Caco-2 (cell line): ENCODE measurements at places on chromosomes 11 and 22.

DNA sequence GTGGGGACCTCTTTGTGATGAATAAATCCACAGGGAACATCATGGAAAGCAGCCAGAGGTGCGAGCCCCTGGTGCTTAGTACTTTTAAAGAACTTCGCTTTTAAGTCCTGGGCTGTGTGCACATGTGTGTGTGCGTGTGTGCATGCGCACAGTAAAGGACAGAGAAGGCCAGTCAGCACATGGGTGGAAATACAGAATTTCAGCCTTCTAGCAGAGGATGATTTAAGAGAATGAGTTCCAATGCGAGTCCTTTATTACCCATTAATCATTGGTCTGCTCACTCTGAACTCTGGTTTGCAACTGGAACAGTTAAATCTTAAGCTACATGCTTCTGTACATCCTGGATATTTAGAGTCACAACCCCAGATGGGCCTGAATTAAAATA lies 18.9 kb downstream of the TEAD1 start:
- DNase-seq: no peak

DNA sequence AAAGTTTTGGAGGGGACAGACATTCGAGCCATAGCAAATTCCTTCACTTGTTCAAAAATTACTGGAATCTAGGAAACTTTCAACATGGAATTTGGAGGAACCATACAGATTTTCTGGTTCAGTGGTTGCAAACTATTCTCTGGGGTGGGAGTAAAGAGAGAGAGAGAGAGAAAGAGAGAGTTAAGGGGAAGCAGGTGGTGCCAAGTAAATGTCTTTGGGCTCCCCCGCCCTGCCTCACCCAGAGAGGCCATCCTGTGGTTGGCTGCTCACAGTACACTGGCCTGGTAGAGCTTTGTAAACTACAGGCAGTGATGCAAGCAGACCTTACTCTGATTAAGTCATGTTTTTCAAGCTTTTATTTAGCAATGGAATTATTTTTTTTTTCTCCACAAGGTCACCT lies 82.6 kb downstream of the ADAMTS15 start:
- DNase-seq: no peak

GRCh38 chr11:68064926-68065325 lies 26.1 kb downstream of the TCIRG1 start:
- DNase-seq: no peak

DNA sequence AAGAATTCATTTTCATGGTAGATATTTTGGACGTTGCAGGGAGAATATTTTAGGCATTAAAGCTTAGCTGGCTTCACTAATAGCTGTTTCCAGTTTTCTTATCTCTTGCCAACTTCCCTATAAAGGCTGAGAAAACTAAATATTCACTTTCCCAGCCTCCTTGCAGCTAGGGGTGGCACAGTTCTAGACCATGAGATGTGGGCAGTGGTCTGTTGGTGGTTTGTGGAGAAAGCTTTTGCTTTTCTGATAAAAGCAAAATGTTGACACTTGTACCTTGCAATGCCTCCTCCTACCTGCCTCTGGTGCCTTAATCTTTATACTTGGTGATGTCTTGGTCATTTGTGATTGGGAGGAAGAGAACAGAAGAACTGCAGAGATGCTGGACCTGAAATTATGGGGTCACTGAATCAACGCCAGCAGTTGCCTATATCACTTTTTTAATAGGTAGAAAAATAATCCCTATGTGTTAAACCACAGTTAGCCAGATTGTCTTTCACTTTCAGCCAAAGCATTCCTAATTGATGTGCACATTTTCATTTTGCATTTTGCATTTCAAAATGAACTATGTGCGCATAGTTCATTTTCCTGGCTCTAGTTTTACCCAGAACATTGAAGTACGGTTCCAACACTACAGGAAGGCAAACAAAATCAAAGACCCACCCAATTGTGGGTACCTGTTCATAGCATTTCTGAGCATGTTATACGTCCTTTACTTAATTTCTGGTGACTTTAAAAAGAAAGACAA lies 24.9 kb upstream of the ABTB2 start:
- no peak for DNase-seq

GRCh38 chr22:36700711-36701670 lies 2.6 kb downstream of the CACNG2 start:
- no peak for DNase-seq

- no peak for DNase-seq
These were observed 10.3 kb downstream of the PRDM11 start for GRCh38 chr11:45156741-45157140.

DNA sequence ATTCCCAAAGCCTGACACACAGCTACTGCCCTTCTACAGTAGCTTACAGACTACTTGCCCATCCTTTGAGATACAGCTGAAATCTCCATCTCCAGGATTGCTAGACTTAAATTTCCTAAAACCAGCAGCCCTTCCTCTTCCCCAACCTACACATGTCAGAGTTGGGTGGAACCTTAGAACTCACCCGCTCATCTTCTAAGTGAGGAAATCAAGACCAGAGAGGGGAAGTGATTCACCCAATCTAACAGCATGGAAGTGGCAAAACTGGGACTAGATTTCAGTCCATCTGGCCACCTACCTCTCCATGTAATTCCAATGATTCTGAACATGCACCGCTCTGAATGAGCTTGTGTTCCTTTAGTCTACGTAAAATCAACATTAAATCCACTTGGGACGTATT lies 1.0 kb upstream of the TMEM86A start:
- DNase-seq: no peak

- DNase-seq: no peak
These were observed 33.4 kb downstream of the PPARA start for GRCh38 chr22:46183733-46184132.

- no peak for DNase-seq
These were observed 51.9 kb upstream of the KCNQ1OT1 start for GRCh38 chr11:2751523-2752203.

DNA sequence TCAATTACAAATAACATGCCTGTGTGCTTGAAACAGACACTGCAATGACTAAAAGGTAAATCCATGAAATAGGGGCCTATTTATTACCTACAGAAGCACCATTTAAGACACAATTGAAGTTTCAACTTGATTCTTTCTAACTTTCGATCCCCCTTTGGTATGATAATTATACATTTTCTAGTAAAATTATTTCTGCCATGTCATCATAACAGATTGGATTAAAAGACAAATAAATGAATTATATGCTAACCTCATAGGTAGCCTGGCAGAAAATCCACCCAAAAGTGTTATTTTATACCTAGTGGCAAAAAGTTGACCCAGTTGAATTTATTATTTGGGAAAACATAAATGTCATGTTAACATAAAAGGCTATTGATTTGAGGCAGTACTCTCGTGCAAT lies 241.1 kb downstream of the RAB38 start:
- no peak for DNase-seq

DNA sequence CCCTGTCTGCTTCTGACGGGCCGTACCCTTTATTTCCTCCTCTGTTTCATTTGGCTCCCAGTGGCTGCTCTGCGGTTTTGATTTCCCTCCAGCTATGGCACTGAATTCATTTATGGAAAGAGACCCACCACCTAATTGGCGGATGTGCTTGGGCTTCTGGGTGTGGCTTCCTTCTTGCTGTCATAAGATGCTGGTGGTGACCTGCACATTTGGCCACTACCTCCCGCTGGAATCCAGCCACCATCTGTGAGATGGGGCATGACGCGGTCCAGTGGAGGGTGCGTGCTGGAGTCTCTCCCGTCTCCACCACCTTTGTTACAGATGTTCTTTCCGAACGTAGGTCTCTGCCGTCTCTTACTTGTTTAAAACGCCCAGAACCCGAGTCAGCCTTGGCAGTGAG lies 47.7 kb upstream of the FADD start:
- DNase-seq: no peak

- DNase-seq: peak; percentile 15
These were observed 51.4 kb downstream of the SHISAL1 start for GRCh38 chr22:44261164-44261860.

DNA sequence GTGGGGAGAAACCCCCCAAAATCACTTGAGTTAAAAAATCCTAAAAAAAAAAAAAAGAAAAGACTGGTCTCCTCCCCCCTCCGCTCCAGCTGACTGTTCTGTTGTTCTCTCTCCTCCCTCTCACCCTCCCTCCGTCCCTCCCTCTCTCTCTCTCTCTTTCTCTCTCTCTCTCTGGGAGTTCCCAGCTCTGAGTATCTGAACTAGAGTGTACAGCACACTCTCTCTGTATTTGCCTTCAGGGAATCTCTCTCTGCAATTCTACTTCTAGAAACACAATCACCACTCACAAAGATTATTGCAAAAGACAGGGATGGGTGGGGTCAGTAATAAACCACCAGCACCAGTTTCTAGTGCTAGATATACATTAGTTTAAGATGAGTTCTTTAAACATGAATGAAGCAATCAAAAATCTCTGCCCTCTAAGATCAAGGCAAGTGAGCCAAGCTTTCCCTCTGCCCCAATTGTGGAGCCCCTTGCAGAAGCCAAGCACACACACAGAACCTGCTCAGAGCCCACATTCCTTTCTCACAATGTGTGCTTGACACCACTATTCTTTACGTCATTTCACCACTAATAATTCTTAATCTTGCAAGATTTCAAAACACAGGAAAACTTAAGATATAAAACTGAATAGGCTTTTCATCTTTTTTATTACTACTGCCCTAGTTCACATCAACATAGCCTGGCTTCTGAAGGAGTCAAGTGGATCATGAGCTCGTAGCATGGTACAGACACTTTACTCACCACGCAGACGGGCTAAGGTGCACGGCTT lies 133.5 kb downstream of the RBFOX2 start:
- DNase-seq: peak; percentile 42

DNA sequence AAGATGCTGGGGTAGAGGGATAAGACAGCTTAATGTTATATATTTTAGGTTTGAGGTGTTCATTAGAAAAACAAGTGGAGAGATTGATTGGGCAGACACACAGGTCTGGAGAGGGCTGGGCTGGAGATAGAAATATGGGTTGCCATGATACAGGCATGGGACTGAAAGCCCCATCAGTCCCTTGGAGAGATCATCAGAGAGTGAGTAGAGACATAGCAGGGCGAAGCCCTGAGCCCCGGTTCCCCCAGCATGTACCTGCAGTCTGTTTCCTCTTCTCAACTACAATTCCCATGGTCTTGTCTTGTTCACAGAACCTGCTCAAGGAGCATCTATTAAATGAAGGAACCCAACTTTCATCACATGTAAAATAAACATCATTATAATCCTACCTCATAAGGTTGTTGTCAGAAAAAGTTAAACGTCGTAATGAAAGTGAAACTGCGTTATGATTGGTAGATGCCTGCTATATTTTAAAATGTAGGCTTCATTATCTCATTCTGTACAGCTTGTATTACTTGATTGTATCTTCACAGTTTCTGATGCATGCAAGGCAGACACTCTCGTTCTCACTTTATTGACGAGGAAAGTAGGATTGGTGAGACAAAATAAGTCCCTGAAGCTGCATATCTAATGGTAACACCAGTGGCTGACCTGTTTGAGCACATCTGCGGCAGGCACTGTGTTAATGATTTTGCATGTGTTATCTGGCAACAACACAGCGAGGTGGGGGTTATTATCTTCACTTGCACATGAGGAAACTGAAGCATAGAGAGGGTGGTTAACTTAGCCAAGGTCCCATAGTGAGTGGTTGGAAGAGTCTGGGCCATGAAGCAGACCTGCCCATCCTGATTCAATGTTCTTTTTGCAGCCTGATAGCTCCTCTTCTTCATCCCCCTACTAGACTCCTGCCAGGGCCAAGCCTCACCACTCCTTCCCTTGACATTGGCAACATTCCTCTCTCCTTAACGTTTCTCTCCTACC lies 63.5 kb downstream of the ENDOD1 start:
- DNase-seq: no peak

DNA sequence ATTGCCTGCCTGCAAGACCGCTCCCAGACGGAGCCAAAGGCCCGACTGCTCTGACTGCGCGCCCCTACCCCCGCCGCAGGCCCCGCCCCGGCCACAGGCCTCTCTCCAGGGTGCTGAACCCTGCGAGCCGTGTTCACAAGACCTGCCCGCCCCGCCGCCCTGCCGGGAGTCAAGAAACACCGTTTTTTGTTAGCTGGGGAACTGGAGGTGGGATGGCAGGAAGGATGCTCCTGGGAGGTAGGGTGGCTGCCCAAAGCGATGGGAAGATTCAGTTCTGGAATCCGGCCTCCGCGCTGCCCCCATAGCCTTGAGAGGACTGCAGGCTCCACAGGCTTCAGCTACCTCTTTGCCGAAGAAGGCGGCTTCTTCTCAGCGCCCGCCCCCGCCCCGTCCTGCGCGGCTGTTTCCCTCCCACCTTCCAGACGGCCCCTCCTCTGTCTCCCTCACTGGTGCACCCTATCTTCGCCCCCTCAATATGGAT lies 2.7 kb upstream of the PDE2A start:
- peak; percentile 96 for DNase-seq

GRCh38 chr11:19342036-19342435 lies 101.3 kb upstream of the E2F8 start:
- peak; percentile 49 for DNase-seq

- no peak for DNase-seq
These were observed 8.7 kb upstream of the HEPACAM start for GRCh38 chr11:124944565-124944964.

DNA sequence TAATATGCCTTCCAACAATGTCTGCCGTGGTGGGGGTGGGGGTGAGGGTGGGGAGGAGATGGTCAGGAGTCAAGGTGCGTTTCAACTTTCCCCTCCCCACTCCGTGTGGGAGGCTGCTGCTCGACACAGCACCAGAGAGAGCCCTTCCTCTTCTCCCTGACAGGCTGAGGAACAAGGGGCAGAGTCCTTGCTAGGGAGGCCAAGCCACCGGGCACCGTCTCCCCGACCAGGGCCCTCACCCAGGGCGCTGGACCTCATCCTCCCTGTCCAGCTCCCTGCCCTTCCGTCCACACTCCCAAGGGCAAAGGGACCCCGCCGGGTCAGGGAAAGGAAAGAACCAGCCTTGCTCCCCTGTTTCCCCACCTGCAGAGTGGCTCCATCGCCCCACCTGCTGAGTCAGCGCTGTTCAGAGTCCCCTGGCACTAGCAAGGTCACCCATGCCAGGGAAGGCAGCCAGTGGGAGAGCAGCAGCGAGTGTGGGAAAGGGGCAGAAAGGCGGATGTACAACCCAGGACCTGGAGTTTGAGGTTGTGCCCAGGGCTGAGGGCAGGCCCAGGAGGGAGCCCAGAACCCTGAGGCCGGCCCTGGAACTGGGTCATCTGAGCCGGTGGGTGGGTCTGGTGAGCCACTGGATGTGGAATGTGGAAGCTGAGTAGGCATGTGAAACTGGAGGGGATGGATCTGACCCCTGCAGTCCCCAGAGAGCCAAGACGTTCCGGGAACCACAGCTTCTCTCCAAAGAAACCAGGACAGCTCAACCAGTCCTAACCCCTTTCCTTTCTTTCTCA lies 47.2 kb downstream of the BUD13 start:
- DNase-seq: no peak

DNA sequence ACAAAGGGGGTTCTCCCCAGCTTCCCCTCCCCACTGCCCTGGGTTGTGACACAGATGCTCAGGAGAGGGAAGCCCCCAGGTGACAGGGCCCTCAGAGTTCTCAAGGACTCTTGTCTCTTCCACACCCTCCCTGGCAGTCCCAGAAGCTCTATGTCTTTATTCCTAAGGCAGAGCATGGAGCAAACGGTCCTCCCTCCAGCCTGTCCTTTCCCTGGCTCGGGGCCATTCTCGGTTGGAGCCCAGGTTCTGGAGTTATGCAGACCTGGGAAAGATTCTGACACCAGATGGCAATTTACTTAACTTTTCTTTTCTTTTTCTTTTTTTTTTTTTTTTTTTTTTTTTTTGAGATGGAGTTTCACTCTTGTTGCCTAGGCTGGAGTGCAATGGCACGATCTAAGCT lies 186.6 kb downstream of the CEP164 start:
- no peak for DNase-seq
